Common myeloid progenitor, CD34-positive (primary cell): ENCODE measurements at places on chromosomes 2 and 18.

DNA sequence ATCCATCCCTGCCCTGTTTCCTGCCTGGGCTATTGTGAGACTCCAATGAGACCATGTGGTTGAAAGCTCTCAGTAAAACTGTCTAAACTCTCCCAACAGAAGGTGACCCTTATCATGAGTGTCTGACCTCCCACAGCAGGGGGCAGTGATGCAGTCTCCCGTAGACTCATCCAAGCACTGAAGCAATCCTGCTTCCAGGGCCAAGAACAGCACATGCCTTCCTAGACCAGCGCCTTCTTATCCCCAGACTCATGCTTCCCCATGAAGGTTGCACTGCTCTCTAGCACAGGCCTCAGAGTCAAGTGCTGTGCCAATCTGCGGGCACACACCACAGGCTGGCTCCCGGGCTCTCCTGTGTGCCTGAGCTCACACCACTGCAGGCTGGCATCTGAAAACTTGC lies 112.3 kb downstream of the TNS1 start:
- DNase-seq: no peak

DNA sequence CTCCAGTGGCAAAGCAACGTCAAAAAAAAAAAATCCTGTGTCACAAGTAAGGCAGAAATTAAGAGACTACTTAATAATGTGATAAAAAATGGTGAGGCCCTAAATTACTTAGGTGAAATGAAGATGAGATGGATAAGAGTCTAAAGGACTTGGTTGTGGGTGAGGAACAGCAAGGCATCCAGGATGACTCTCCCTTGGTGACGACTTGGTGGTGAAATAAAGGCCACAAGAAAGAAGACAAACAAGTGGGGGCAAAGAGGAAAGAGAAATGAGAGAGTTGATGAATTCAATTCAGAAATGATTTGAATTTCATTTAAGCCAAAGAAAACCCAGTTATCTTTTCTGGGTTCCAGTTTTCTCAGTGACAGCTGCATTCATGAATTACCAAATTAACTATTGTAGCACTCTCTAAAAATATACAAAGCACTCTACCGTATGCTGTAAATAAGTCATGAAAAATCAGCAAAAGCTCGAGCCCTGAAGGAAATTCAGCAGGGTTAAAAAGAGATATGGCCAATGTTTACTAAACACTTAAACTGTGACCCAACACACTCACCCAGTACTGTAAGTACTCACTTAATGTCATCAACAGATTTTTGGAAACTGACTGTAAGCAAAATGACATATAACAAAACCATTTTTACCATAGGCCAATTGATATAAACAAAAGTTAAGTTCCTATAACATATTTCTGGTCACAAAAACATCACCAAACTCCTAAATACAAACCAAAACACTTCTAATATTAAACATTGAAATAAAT lies 1.4 kb downstream of the METTL8 start:
- no peak for DNase-seq

DNA sequence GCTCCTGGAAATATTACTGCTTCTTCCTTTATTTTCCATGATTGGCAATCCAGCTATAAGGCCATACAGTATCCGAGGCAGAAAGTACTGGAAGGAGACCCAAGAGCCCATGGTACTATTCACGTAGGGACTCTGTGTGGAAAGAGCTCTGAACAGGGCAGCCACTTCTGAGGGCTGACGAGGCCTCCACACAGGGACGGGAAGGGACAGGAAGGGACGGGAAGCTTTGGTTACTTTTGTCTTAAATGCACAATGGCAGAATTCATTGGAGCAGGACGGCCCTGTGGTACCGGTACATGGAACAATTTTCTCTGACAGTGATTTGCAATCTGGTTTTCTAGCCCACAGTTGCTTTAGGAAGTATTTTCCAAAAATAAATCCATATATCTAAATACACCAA lies 102.4 kb downstream of the MBP start:
- DNase-seq: no peak

GRCh38 chr2:182015334-182016109 lies 29.9 kb downstream of the PPP1R1C start:
- no peak for DNase-seq

GRCh38 chr2:230692760-230693159 lies 19.9 kb upstream of the CAB39 start:
- no peak for DNase-seq

DNA sequence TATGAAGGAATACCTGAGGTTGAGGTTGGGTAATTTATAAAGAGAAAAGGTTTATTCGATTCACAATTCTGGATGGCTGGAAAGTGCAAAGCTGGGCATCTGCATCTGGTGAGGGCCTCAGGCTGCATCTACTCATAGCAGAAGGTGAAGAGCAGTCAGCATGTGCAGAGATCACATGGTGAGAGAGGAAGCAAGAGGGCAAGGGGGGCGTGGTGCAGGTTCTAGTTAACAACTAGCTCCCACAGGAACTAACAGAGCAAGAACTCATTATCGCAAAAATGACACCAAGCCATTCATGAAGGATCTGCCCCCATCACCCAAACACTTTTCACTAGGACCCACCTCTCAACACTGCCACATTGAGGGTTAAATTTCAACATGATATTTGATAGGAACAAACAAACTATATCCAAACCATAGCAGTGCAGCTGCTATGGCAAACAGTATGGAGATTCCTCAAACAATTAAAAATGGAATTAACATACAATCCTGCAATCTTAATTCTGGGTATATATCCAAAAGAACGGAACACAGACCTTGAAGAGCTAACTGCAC lies 72.8 kb upstream of the LDLRAD4 start:
- no peak for DNase-seq

DNA sequence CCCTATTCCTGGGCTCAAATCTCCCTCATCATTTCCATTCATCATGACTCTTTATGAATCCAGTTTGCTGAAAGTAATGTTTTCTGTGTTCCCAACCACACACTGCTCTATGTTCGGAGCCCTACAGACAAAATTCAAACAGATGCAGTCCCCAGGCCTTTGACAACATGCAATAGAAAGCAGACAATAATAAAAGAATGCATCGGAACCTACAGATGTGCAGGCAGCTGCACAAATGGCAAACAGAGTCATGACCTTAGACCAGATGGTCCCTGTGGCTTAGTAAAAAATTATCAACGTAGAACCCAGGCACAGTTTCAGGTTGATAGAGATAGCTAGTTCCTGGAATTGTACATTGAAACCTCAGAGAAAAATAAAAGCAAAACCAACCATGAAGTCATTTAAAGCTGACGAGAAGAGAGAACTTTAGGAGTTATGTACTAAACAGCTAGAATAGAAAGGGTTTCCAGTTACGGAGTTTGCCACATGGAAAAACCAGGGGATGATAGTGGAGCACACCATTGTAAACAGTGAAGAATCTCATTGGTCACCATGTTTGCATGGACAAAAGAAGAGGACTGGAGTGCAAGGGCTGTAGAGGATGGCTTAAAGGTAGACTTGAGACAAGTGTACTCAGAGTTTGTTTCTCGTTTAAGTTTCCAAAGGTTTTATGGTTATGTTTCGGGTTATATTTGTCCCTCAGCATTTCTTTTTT lies 23.2 kb upstream of the ACVR1 start:
- DNase-seq: no peak

- DNase-seq: no peak
Observed at GRCh38 chr2:120369250-120369649, 23.3 kb downstream of the INHBB start.

GRCh38 chr2:220163486-220163885 lies 536.1 kb downstream of the SLC4A3 start:
- DNase-seq: no peak

DNA sequence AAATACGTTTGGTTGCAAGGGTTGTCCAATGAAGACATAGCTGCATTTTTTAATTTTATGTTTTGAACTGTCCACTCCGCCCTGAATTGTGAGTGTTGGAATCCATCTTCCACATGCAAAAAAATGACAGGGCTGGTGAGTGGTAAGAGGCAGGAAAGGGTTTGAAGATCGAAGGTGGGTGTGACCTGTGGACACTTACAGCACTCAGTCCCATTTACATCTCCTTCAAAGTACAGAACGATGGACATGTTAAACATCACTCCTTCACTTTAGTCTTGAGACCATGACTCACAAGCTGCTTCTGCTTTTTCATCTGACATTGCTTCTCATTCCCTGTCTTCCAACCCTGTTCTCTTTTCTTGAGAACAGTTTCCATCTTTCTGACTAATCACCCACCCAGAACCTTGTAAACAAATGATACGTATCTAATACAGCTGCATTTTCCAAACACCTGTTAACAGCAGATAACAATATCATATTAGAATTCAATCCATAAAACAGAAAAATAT lies 179.3 kb downstream of the ZNF516 start:
- DNase-seq: no peak

DNA sequence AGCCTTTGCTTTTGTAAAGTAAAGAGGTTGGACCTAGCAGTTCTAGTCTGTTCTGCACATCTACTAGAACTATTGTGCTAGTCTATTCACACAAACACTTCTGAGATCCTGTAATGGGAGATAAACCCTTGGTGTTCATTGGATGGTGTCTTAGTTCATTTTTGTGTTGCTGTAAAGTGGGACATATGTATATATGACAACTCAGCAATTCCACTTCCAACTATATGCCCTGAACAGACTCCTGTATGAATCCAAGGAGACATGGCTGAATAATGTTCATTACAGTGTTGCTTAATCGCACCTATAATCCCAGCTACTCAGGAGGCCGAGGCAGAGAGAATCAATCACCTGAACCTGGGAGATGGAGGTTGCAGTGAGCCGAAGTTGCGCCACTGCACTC lies 23.3 kb downstream of the HK2 start:
- DNase-seq: no peak

- peak; percentile 20 for DNase-seq
Observed at GRCh38 chr2:26172189-26172870, 558 bp upstream of the GAREM2 start.

- DNase-seq: peak; percentile 52
Observed at GRCh38 chr2:37575780-37576179, 95.7 kb downstream of the CDC42EP3 start.

GRCh38 chr2:216015722-216016464 lies 2.5 kb upstream of the MREG start:
- peak; percentile 61 for DNase-seq

GRCh38 chr2:43225093-43225787 lies 1.2 kb downstream of the ZFP36L2 start:
- peak; percentile 82 for DNase-seq

DNA sequence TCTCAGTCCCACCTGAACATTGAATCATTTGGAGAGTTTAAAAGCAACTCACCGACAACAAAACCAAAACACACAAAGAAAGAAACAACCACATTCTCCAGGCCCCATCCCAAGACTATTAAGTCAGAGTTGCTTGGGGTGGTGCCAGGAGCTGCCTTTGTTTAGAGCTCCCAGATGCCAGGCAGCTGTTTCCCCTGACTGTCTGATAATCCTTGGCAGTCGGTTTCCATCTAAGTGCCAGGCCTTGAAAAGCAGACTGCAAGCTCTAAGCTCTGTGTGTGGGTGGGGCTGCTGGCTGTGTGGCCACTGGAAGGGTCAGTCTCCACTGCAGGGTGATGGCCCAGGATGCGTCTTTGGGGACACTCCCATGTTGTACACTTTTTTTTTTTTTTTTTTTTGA lies 255.3 kb upstream of the AGAP1 start:
- DNase-seq: no peak

GRCh38 chr2:77521931-77522470 lies at the start of gene LRRTM4:
Gene LRRTM4 (minus strand): TSS chr2:77522376.
- DNase-seq: no peak

GRCh38 chr2:102418421-102418961 lies 4.5 kb upstream of the IL18RAP start:
- peak; percentile 87 for DNase-seq

GRCh38 chr2:209097168-209097567 lies 326.7 kb upstream of the MAP2 start:
- DNase-seq: no peak

GRCh38 chr2:65788556-65788955 lies 356.2 kb upstream of the SPRED2 start:
- DNase-seq: no peak

DNA sequence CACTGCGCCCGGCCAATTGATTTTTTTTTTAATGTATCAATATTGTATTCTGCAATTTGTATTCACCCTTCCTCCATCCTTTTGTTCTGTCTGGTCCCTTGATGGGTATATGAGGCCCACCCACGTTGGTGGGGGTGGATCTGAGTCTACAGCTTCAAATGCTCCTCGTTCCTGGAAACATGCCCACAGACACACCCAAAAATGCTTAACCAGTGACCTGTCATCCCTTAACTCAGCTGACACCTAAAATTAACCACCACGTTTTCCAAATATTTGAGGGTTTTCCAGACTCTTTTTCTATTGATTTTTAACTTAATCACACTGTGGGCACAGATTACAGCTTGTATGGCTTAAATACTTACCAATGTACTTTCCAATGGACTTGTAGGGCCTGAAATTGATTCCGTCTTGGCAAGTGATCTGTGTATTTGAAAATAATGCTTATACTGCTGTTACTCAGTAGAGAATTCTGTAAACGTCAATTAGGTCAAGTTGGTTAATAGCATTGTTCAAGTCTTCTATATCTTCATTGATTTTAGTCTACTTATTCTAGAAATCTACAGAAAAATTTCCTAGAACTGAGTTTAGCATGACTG lies 34.4 kb upstream of the CYP27C1 start:
- no peak for DNase-seq

GRCh38 chr18:33424266-33424946 lies 16.1 kb downstream of the CCDC178 start:
- no peak for DNase-seq

DNA sequence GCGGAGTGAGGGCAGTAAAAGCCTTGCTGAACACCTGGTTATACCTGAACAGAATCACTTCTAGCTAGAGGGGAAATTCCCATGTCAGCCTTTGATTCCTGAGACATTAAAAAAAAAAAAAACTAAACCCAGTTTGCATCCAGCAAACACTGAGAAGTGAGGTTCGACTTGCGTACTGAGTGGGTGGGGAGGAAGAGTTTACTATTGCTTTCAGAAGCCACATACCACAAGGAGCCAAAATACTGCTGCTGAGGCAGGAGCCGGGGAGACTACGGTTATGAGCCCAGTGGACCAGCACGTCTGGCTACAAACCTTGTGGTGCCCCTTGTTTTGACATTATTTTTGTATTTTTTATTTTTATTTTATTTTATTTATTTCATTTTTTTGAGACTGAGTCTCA lies 2.7 kb downstream of the COLEC11 start:
- no peak for DNase-seq

- DNase-seq: no peak
Observed at GRCh38 chr18:33751613-33752221, 173.7 kb downstream of the ASXL3 start.

- DNase-seq: no peak
Observed at GRCh38 chr2:8987410-8987809, 16.1 kb downstream of the MBOAT2 start.
